SJSA1 (cell line): ENCODE measurements at places on chromosomes 2 and 18. TPM values are rescaled to one million over a fixed set of nuclear protein-coding genes. Genes with fewer than 3 reads are reported as not detected.

Gene FECH
- total RNA-seq = 13.3 and 42.8 TPM in 2 replicates

DNA sequence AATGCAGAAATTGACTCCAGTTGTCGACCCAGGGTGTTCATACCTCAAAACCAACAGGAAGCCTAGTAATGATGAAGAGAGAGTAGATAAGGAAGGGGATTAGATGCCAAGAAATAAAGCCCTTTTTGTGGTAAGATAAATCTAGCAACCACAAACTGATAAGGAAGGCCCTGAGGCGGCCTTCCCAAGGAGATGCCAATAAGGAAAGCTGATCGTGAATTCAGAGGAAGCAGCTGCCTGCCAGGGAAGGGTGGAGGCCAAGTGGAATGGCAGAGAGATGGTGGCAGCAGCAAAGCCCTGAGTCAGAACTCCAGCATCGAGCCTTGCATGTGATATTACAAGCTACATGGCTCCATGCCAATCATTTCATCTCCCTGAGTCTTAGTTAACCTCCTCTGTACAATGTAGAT lies 126.3 kb downstream of the IRS1 start:
- H3K36me3 ChIP-seq = no peaks in the 10 kb centered on the region
- H3K27ac ChIP-seq = peak overlapping the region; percentile 24; the same call in 1 of the 2 replicates
- no peak overlapping the region for H3K4me3 ChIP-seq
- DNase-seq = peak; percentile 52
- peaks cover 21% of the 10 kb centered on the region for H3K4me1 ChIP-seq

Gene MSTN
- total RNA-seq = 0.05 TPM in 1 of 2 replicates, not detected in the other

- H3K27me3 ChIP-seq = no peaks in the 10 kb centered on the region
- H3K4me1 ChIP-seq = peaks cover 6% of the 10 kb centered on the region; the same call in 1 of the 2 replicates
- no peak for DNase-seq
- peaks cover 4% of the 10 kb centered on the region for H3K36me3 ChIP-seq
- H3K4me3 ChIP-seq = peak overlapping the region; percentile 47; the same call in 1 of the 2 replicates
These were observed 1.8 kb downstream of the ENOSF1 start for GRCh38 chr18:710418-711300.

Gene KCNS3
- 4.9 and 35.6 TPM in 2 replicates for total RNA-seq

Gene COL4A3
- not detected in 2 replicates for total RNA-seq

Gene NAT8
- total RNA-seq = not detected in 2 replicates
